ENCODE measurements at places on chromosomes 2 and 18.

DNA sequence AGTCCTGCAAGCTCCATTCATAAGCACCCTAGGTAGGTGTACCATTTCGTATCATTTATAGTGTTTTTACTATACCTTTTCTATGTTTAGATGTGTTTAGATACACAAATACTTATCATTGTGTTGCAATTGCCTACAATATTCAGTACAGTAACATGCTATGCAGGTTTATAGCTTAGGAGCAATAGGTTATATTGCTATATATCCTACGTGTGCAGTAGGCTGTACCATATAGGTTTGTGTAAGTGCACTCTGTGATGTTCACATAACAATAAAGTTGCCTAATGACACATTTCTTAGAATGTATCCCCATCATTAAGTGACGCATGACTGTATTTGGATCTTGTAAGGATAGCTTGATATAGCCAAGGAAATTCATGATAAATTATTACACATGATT is 88.6 kb upstream of the CDH20 start:
- DNase-seq = no peak

DNA sequence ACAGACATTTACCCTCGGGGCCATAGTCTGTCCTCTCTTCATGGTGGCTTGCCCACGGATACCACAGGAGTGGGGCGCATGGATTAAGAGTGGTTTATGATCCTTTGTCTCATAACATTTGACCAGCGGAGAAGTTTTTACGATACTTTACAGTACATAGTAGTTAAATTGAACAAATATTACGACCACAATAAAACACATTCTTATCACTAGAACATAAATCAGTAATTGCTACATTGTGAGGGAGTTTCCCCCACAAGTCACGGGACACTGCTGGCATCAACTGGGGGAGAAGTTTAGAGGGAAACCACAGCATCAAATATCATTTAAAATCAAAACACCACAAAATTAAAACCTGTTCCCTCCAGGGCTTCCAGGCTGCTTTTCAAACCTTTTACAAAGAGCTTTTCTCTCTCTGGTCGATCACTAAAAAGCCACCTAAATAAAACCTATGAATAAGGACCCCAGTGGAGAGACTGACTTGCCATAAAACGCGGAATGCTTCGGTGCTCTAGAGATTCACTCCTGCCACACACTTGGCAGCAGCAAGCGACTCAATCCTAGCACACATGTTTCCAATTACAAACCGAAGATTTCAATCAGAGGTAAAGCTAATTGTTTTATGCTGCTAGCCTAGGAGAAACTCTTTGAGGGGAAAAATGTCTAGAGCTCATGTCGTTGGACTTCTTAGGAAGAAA is 173.7 kb upstream of the HNRNPA3 start:
- DNase-seq = no peak

DNA sequence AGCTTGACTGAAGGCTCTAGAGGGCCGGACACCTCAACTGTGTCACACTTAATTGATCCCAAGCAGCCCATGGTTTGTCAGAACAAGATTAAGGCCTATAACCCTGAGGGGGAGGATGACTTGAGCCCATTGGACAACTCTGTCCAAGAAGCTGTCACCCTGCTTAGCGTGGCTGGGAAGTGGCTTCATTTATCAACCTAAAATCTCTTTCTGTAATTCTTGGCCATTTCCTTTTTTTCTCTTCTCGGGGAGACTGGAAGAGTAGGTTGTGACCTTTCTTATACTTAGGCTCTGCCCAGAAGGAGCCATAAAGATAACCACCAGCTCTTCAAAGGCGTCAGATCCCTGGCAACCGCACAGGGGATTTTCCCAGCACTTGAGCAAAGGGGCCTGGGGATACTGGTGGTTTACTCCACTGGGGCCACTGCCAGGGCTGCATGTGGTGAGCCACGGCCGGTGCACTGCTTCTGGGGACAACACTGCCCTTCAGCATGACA is 265.5 kb downstream of the CYRIA start:
- no peak for DNase-seq

GRCh38 chr18:65753520-65753919 is 2.7 kb downstream of the CDH7 start:
- no peak for DNase-seq

DNA sequence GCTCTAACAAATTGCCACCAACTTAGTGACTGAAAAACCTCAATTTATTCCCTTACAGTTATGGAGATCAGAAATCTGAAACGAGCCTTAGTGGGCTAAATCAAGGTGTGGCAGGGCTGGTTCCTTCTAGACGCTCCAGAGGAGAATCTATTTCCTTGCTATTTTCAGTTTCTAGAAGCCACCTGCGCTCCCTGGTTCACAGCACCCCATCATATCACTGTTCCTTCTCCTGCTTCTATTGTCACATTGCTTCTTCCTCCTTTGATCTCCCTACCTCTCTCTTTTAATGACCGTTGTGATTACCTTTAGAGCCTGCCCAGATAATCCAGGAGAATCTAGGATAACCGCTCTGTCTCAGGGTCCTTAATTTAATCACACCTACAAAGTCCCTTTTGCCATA is 596.6 kb downstream of the PLCL1 start:
- no peak for DNase-seq

DNA sequence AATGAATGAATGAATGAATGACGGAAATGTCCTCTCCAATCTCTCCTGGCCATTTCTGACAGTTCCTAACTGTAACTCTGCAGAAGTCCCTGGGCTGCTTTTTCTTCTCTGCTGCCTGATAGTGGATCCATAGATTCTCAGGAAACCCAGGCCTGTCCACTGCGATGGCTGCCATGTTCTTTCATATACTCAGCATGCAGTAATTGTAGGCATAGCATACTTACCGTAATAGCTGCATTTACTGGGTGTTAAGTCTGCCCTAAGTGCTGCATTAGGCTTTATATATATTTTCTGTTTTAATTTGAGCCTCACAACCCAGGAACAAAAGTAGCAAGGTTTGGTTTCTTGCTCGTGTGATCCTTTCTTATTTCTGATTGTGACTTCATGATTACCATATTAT is 122.9 kb downstream of the DCC start:
- DNase-seq = no peak

All from BJ (cell line).